ENCODE measurements at places on chromosomes 12 and 14. TPM values are rescaled to one million over a fixed set of nuclear protein-coding genes. Genes with fewer than 3 reads are reported as not detected.

- DNase-seq: peak; percentile 16
Measured at GRCh38 chr12:42958291-42958674, 368.7 kb upstream of the PRICKLE1 start.

DNA sequence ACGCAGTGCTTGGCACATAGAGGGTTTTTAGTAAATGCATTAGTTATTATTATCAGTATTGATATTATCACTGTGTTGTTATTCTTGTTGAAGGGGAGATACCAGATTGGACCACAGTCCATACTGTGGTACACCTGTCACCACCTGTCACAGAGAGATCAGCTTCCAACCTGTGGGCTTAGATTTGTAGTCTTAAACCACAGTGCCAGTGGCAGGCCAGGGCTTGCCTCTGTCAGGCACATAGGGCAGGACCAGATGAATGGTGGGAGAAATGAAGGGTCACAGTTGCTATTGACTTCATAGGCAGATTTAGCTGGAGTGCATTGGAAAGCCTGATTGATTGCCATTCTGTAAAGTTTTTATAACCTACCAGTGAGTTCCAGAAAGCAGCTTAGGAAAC lies 35.1 kb downstream of the ARL1 start:
- no peak for DNase-seq

DNA sequence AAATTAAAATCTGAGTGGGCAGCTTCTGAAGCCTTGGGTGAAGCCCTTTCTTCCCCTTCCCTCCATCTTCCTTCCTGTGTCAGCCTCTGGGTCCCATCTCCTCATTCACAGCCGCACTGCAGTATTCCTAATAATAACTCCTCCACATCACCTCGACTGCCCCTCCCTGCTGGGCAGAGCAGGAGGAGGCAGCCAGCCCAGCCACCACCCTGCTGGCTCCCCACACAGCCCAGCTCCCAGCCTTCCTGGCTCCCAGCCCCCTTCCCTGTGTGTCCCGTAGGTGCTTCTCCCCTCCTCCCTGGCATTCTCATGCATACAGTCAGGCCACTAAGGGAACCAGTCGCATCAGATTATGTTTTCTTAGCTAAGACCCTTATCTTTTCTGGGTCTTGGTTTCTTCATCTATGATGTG lies 3.7 kb downstream of the IFFO1 start:
- no peak for DNase-seq

DNA sequence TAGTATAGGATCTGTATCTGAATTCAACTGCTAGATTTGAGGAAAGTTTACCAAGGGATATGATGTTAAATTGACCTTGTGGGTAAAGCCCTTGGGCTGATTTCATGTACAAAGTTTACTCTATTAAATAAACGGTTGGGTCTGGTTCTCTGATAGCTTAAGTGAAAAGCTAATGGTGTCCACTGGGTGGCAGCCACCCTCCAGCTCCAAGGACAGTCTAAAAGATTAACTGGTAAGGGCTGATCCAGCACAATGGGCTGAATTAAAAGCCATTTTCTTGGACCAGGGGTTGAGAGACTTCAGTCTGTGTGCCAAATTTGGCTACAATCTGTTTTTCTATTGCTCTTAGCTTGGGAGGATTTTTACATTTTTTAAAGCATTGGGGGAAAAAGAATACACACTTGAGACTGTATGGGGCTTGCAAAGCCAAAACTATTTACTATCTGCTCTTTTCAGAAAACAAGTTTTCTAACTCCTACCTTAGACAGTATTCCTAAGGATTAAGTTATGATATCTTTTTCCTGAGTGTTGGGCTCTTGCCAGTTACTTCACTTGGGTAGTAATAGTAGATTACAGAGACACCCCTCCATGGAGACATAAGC lies 116.5 kb downstream of the GPHN start:
- DNase-seq: peak; percentile 53

DNA sequence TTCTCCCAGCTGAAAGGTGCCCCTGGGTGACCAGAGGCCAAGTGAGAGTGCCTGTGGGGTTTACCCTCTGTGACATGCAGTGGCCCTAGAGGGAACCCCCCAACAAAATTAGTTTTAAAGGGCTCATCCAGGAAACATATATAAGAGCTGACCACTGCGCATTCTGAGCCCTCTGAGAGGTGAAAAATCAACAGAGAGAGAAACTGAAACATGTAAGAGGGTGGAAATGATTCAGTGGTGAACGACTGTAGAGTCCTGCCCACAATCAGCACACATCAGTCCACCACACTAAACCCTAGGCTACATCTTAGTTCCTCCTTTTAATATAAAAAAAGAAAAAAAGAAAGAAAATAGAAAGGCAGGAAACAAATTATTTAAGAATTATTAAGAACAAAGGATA lies 21.0 kb upstream of the ACSM4 start:
- DNase-seq: no peak

DNA sequence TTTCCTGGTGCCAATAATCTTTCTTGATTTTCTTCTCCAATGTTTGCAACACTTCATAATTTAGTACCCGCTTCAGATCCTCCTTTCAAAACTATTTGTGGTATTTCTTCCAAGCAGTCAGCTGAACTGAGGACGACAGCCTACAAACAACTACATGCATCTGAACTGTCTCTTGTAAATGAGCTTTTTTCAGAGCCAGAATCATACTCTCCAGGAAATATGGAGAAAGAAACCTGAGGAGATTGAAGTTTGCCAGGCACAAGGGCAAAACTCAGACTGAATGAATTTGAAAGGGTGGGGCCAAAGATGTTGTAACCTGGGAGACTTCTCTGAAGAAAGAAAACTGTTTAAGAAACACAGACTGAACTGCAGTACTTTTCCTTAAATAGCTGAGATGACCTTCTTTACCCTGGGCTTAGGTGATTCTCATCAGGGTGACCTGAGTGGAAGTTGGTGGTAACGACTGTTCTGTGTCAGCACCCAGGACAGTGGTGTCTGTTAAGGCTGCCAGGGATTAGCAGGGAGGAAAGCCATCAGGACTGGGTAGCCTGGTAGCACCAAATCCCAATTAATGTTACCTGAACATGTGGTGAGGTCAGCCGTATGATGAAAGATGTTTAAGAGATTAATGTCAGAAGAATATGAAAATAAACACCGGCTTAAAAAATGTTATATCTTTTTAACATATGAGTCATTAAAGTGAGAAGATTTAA lies 95.0 kb downstream of the TGFB3 start:
- DNase-seq: no peak

DNA sequence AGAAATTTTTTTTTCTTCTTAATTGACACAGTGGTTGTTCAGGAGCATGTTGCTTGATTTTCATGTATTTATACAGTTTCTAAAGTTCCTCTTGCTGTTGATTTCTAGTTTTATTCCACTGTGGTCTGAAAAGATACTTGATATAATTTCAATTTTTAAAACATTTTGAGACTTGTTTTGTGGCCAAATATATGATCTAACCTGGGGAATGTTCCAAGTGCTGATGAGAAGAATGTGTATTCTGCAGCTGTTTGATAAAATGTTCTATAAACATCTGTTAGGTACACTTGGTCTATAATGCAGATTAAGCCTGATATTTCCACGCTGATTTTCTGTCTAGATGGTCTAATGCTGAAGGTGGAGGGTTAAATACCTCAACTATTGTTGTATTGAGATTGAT lies 151.4 kb upstream of the IFNG-AS1 start:
- no peak for DNase-seq

- DNase-seq: no peak
Measured at GRCh38 chr14:75718199-75718598, 57.2 kb downstream of the TTLL5 start.

GRCh38 chr14:63186453-63186852 lies 17.8 kb upstream of the RHOJ start:
- no peak for DNase-seq

- DNase-seq: no peak
Measured at GRCh38 chr14:35534208-35534872, 376 bp downstream of the INSM2 start.

DNA sequence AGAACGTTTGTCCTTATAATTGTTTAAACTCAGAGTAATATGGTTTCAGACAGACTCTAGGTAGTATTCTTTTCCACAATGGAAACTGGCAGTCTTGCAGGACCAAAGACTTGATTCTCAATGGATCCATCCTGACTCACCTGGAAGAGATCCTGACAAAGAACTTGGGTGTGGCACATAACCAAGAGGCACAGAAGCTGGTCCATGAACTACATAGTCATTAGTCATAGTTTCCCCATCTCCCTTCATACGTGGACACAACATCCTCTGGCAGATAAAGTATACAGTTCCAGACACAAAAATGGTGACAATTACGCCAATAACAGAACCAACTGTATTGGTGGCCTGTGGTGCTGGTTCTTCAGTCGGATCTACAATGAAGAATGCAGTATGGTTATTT lies 55.8 kb downstream of the BCL2L14 start:
- DNase-seq: peak; percentile 80

DNA sequence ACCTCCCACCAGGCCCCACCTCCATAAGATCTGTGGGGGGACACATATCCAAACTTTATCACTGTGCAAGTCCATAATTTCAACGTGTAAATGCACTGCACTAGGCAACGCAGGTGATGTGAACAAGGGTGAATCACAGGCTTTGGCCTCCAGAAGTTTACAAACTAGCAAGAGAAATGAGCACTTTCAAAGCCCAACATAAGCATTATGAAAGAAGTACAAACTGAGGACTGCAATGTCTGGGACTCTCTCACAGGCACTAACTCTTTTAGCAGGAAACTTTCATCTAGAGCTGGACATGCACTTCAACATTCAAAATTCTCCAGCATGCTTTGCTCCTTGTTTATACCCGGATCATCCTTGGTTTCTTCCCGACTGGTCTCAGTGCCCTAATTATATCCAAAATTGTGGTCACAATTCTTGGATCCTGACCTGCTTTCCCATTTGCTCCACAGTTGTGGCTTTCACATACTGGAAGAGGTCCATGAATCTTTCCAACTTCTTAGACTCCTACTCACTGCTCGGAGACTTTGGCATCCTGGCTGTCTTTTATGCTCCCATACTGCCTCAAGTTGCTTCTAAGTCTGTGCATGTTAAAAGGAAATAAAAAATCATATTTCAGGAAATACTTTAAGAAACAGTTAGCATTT lies 44.9 kb upstream of the STRAP start:
- DNase-seq: no peak

GRCh38 chr14:103738166-103738565 lies 22.6 kb downstream of the ZFYVE21 start:
- no peak for DNase-seq

DNA sequence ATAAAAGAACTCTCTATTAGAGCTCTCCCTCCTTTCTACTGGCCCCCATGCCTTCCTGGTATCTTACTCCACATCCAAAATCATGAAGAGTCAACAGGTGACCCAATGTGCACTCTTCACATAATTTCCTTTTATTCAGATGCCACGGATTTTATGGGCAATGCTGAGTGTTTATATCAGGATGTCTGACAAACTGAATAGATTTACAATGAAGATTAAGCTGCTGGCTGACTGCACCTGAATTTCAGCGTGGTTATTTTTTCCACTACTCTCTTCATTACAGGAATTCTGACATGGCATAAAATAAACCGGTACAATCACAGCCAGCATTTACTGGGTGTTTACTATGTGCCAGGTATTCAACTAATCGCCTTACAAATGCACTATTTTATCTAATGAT lies 29.4 kb upstream of the CERS5 start:
- no peak for DNase-seq

- no peak for DNase-seq
Measured at GRCh38 chr14:106507354-106507753, 981.0 kb downstream of the TMEM121 start.

GRCh38 chr12:32891956-32892355 lies 4.6 kb downstream of the PKP2 start:
- peak; percentile 57 for DNase-seq

DNA sequence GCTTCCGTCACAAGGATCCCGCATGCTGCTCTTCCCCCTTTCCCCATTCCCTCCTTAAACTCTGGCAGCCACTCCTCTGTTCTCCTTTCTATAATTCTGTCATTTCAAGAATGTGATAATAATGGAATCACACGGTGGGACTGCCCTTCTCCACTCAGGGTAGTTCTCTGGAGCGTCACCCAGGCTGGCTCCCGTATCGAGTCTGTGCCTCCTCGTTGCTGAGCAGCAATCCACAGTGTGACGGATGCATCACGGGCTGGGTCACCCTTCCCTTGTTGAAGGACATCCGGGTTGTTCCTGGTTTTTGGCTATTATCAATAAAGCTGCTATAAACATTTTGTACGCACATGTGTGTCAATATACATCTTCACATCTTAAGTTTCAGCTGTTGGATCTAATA lies 5.7 kb upstream of the SYNE3 start:
- DNase-seq: no peak

DNA sequence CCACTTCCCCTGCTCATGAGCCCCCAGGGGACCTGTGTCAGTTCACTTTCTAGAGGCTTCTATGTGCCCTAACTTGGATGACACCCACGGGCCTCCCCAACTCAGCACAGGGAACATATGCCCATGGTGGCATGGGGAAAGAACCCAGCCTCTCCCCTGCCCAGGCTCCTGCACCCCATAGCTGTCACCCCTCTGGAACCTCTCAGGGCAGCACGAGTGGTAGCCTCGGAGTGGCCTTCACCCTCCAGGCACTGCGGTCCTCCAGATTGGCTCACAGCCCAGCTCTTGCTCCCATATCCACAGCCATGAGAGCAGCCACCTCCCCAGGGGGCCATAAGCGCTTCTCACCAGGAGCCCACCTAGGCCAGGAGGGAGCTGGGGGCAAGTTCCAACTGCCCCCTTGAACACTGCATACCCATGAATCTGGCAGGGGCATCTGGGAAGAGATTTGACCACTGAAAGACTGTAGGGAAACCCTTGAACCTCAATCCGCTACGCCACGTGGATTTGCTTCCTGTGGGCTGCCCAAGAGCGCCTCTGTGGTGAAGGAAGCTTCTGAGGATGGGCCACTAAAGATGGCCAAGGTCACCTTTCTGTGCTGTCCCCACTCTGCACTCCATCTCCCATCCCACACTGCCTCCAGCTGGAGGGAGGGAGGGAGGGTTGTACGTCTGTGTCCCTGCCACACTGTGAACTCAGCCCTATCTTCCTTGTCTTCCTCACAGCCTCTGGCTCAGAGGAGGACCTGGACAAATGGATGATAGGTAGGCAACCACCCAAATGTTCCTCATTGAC lies 11.9 kb downstream of the PLD4 start:
- DNase-seq: peak; percentile 47

GRCh38 chr14:43503508-43503907 lies 1003.6 kb downstream of the FSCB start:
- no peak for DNase-seq

- DNase-seq: no peak
Measured at GRCh38 chr12:97800561-97800960, 338.0 kb downstream of the RMST start.

- DNase-seq: no peak
Measured at GRCh38 chr12:103249607-103250006, 246.2 kb downstream of the C12orf42 start.

- DNase-seq: peak; percentile 86
Measured at GRCh38 chr12:107317751-107318555, 224.6 kb upstream of the CRY1 start.

GRCh38 chr14:59254146-59254910 lies 65.9 kb downstream of the DAAM1 start:
- peak; percentile 46 for DNase-seq

The DTX1 gene
- total RNA-seq: not detected

The TIGAR gene
- 20.8 TPM for total RNA-seq

The TMEM30B gene
- 17.9 TPM for total RNA-seq

The PWP1 gene
- 79.7 TPM for total RNA-seq

The ARHGAP9 gene
- not detected for total RNA-seq

The C12orf50 gene
- not detected for total RNA-seq

The B3GNT4 gene
- 1.2 TPM for total RNA-seq

The IL26 gene
- total RNA-seq: not detected

The CARMIL3 gene
- total RNA-seq: 0.07 TPM

The GALNT9 gene
- total RNA-seq: not detected

Measured in foreskin keratinocyte (primary cell).